ENCODE measurements at places on chromosomes 6 and 20. TPM values are rescaled to one million over a fixed set of nuclear protein-coding genes. Genes with fewer than 3 reads are reported as not detected.

GRCh38 chr6:103167345-103168071 is 1692.2 kb downstream of the HACE1 start:
- ATAC-seq = peak; percentile 58

- no peak for ATAC-seq
Observed at GRCh38 chr6:148415511-148416260, 73.0 kb downstream of the SASH1 start.

- ATAC-seq = no peak
Observed at GRCh38 chr20:568673-569415, 25.3 kb upstream of the CSNK2A1 start.

- no peak for ATAC-seq
Observed at GRCh38 chr6:131377112-131377705, 195.8 kb upstream of the ARG1 start.

- ATAC-seq = no peak
Observed at GRCh38 chr6:99324996-99325395, 24.5 kb downstream of the FAXC start.

DNA sequence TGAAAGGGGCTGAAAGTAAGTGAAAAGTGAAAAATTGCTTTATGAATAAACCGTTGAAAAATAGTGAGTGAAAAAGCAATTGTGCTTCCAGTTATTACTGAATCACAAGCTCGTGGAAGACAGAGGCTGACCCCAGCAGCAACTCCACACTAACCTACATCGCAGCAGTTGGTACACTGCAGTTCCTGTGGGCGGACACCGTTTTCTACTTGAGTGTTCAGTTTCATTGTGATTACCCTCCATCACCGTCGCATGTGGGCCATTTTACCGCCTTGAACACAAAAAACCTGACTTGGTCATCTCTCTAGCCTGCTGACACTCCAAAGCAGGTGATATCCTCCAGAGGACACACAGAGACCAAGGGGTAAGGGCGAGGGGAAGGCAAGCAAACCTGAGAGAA is 28.4 kb downstream of the PRDM1 start:
- no peak for ATAC-seq

DNA sequence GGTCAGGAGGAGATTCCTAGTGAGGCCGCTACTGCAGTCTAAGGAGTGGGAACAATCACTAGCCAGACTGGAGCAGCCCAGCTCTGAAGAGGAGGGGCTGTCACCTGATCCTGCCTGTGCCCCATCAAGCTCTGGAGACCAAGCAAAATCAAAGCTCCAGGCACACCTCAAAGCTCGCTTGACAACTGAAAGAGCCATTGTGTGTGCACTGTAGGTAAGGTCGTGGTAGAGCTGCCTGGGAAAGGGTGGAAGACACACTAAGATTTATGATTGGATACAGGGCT is 58.2 kb downstream of the CSE1L start:
- peak; percentile 67 for ATAC-seq

DNA sequence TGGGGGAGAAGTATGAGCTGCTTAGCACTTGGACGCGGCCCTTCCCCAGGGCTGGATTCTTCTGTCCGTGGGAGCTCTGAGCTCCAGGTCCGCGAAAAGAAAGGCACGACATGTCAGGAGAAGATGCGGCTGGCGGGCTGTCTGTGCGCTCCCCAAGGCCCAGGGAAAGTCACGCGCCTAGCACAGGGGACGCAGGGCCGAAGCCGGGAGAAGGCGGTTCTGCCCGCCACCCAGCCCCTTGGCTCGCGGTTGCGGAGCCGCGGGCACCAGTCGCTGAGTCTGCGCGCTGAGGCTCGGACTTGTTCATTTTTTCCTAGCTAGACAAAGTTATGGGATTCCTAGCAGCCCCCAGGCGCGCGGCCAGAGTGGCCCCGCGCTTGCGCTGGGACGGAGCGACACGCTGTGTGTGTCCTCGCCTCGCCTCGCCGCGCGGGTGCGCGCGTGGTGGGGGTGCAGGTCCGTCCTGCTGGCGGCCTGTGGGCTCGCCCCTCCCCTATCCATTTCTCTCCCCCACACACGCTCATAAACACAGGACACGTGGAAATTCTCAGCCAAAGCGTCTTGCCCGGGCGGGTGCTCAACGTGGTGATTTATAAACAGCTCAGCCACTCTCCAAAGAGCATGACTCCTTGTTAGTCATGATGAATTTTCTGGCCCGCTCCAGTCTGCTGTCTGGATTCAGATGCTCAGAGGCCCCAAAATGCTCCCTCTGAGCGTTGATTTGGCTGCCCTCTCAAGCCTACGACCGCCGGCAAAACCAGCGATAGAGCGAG is 1.9 kb upstream of the POU3F2 start:
- peak; percentile 34 for ATAC-seq

DNA sequence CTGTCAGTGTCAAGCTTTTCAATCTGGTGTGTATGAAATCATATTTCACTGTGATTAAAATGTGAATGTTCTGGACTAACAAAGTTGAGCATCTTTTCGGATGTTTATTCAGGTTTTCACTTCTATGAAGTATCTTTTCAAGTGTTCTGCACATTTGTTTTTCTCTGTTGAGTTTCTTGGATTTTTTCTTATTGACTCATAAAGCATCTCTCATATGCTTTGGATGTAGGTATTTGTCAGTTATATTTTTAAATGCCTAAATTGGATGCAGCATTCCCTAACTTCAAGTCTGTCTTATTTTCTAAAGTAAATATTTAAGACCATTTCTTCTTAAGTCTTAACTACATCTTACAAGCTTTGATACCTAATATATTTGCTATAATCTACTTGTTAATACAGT is 398.0 kb downstream of the PLCB1 start:
- ATAC-seq = no peak

DNA sequence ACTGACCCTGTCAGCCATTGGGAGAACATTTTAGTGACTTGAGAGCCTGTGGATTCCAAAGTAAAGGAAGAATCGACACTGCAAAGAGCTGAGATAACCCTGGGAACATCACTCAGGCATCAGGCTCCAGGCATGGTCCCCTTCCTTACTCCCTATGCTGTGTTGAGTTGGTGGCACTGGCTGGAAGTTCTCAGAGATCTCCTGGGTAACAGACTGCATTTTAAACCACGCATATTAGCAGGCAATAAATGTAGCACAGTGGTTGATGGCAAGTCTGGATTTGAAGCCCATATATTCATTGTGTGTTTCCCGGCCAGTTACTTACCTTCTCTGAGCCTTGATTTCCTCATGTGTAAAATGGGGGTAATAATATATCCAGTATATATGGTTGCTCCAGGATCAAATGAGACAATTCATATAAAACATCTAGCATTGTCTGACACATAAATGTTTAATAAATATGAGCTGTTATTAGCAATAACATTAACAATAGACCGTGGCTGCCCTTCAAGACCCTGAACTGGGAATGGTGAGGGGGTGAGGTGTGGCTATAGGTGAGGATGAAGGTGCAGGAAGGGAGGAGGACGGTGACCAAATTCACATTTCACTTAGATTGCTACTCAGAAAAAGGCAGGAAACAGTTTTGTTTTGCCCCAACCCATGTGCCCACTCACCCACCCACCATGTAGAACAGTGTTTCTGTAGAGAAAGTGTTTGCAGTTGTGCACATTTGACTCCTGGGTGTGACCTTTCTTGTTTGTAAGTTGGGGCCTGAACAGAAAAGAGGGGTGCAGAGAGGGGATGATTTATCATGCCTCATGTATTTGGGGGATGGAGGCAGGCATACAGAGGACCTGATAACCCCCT is 2.1 kb downstream of the PLCG1 start:
- no peak for ATAC-seq

DNA sequence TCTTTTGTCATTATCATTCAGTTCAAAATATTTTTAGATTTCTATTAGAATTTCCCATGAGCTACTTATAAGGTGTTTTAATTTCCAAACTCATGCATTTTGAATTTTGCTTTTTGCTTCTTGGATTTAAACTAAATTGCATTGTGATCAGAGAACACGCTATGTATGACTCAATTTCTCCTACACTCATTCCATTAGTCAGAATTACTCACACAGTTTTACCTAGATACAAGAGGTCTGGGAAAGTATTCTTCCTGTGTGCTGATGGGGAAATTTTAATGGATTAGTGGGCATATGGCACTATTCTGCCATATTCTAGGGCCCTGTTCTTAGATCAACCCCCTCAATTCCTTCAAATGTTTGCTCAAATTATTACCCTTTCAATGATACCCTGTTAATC is 49.9 kb upstream of the BMP5 start:
- no peak for ATAC-seq

- no peak for ATAC-seq
Observed at GRCh38 chr6:135451617-135452190, 45.8 kb downstream of the AHI1 start.

GRCh38 chr20:22475662-22476061 is 108.7 kb downstream of the FOXA2 start:
- ATAC-seq = no peak

DNA sequence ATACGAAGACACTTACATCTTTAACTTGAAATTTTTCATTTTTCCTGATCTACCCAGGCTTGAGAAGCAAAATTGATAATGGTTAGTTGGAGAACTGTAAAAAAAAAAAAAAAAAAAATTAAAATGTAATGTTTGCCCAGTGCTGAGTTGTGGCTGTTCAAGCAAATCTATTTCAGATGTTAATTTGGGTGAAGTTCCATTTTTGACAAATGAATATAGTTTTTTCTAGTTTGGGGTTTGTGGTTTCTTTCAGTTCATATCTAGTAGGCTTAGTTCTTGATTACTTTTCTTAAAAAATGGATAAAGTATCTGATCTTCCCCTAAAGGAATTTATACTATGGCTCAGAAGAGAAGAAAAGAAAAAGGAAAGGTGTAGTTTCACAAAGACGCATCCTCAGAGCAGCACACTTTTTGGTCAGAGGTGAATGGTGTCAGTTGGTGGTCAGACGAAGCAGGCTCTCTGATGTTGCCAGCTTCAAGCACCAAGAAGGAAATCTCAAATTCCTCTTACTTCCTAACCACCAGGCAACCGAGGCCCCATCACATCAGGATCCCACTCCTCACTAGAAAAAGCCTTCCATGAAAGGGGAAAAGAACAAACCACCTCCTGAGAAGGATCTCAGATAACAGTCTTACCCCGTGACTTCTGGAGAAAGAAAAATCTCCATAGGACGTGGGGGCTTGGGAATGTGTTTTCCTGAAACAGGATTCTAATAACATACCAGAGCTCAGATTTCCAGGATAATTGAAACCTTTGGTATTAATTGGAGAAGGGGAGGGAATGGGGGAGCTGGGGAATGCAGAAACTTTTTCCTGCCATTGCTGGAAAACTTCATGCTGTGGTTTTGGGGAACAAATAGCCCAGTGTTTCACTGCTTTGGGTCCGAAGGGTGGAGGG is 396.2 kb downstream of the CD83 start:
- no peak for ATAC-seq

GRCh38 chr6:41677124-41677921 is 39.1 kb downstream of the MDFI start:
- ATAC-seq = peak; percentile 67

- no peak for ATAC-seq
Observed at GRCh38 chr6:43669922-43670622, 17.5 kb downstream of the MRPS18A start.

- no peak for ATAC-seq
Observed at GRCh38 chr6:45650524-45651135, 272.9 kb upstream of the SUPT3H start.

DNA sequence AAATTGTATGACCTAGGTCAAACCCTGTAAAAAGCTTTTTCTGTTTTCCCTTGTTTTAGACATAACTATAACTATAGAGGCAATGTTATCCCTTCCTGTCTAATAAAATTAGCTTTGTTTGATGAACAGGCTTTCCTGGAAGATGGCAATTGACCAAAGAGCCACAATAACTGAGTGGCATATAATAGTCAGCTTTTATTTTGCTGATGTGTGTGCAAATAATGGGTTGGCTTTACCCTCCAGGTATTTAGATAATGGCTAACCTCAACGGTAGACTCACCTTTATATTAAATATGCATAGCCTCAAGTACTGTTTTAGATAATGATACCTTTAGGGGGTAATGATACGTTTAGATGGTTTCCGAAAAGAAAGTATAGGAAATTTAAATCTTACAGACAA is 15.0 kb downstream of the TBXT start:
- ATAC-seq = no peak

Gene EYS
- total RNA-seq = 1.1 TPM

Gene CYP39A1
- total RNA-seq = 4.5 TPM

Gene TGM2
- 0.59 TPM for total RNA-seq

Gene AKIRIN2
- 11.7 TPM for total RNA-seq

Gene SEMG1
- total RNA-seq = 0.31 TPM

Gene ADGRG6
- total RNA-seq = not detected

Gene SLC22A1
- 0.11 TPM for total RNA-seq

Gene GGTLC1
- not detected for total RNA-seq

Gene SNX3
- 52.0 TPM for total RNA-seq

Gene LY6G5B
- 5.1 TPM for total RNA-seq
